ENCODE measurements at places on chromosomes 5 and 9.

GRCh38 chr9:124779368-124780059 lies 2.6 kb downstream of the OLFML2A start:
- peak; percentile 42 for DNase-seq

DNA sequence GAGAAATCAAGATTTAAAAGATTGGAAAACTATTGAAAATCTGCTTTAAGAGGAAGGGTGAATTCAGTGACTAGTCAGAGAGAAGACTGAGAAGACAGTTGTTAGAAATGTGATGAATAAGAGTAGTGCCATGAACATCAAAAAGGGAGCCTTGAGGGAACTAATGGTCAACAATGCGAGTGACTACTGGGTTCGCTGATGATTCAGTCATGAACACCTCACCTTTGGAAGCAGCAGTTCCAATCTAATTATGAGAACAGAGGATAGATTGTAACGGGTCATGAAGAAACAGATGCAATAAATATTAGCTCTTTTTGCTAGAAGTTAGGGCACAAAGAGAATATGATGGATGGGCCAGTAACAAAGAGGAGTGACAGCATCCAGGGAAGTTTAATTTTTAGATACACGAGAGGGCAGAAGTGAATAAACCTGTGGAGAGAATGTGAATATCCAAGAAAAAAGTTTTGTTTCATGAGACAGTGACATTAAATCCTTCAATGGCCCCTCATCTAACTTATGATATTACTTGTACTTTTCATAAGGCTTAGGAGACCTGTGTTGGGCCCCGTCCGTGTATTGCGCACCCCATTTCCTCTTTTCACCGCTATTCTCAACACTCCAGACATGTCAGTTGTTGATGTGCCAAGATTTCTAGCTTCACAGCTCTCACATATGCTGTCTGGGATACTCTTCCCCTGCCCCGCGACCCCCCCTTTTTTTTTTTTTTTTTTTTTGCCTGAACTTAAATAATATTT lies 23.5 kb upstream of the IFNE start:
- DNase-seq, result no peak

DNA sequence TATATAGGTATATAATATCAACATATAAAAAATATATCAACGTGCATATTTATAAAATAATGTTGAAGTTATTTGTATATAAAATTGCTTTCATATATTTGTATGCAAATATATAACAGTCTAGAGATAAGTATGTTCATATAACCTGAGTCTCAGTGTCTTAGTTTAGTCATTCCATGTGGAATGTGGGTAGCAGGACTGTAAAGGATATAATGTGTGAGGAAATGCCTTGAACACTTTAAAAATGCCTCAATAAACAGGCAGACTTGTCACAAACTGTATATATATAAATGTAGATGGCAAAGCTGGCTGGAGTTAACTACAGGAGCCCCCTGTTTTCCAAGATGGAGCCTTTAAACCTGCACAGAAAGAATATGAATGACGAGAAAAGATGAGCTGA lies 48.4 kb downstream of the CCDC125 start:
- no peak for DNase-seq

DNA sequence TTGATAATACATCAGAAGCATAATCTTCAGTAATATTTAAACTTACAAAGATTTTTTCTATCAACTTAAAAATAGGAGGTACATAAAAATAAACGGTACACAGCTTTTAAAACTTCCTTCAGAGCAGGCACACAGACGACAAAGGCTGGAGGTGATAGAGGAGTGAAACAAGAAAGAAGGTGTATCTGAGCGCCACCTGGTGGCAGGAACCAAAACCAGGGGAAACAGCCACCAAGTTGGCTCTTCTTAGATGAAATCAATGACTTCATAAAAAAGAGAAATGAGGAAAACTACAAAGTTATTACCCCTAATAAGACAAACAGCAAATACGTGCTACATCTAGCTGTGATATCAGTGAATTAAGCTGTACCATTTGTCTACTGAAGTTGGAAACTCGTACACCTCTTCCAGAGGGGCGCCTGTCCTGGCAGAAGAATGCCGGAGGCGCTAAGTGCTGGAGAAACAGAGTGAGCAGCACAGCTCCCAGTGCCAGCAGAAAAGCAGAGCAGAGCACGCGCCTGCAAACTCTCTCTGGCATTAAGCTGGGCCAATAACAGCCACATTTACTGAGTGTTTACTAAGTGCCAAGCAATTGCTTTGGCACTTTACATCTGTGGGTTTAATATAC lies 85.9 kb downstream of the SETX start:
- peak; percentile 54 for DNase-seq

GRCh38 chr5:161138751-161139455 lies 286.9 kb upstream of the ATP10B start:
- DNase-seq, result no peak

GRCh38 chr9:34253460-34253837 lies 74.6 kb downstream of the UBAP1 start:
- no peak for DNase-seq

- no peak for DNase-seq
These were observed 73.7 kb downstream of the PPARGC1B start for GRCh38 chr5:149803641-149804468.

GRCh38 chr5:142819292-142819691 lies 49.1 kb downstream of the ARHGAP26 start:
- DNase-seq, result no peak

DNA sequence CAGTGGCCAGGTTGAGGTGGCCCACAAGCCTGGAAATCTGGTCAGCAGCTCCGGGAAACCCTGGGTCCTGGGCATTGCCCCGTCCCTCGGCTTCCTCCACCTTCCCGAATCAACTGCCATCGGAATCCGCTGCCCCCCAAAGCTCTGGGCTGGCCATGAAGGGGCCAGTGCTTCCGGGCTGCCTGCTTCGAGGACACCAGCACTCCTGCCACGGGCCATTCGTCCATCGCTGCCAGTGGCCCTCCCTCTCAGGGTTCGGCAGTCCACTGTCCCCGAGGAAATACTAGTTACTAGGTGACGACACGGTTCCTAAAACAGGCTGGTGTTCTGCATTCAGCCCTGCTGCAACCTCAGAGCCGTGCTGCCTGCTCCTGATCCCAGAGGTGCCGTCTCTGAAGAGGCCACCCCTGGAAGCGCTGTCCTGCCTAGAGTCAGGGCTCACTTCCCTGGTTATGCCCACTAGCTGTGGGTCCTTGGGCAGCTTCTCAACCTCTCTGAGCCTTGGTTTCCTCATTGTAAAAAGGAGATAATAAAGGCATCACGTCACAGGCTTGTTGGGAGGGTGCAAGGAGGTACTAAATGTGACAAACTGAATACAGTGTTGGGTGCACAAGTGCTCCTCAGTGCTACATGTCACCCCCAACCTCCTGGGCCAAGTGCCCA lies 3.5 kb upstream of the WDR5 start:
- DNase-seq, result no peak

All from mesothelial cell of epicardium (in vitro differentiated cells).